Lung (tissue), 17 donors: ENCODE measurements at places on chromosomes 7 and 10. TPM values are rescaled to one million over a fixed set of nuclear protein-coding genes. Genes with fewer than 3 reads are reported as not detected.

DNA sequence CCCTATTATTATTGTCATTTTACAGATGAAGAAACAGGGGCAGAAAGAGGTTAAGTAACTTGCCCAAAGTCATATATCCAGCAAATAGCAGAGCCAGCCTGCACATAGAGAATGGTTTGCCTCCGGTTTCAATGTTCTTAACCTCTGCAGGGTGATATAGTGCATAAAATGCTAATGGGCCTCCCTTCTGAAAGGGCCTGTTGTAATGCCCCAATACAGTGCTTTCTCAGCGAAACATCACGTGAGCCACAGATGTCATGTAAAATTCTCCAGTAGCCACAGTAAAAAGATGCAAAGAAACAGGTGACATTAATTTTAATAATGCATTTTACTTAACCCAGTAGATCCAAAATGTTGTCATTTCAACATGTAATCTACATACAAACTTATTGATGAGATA lies 38.1 kb downstream of the LRGUK start:
- no peak overlapping the region for H3K4me3 ChIP-seq
- no peaks in the 10 kb centered on the region for H3K36me3 ChIP-seq
- no peak overlapping the region for H3K27ac ChIP-seq

- DNase-seq = no peak
- H3K27me3 ChIP-seq = no peaks in the 10 kb centered on the region
- H3K27ac ChIP-seq = no peak overlapping the region
- peaks cover 3% of the 10 kb centered on the region for H3K4me1 ChIP-seq
- H3K36me3 ChIP-seq = no peaks in the 10 kb centered on the region
Measured at GRCh38 chr10:75050149-75050919, 61.1 kb upstream of the SAMD8 start.

DNA sequence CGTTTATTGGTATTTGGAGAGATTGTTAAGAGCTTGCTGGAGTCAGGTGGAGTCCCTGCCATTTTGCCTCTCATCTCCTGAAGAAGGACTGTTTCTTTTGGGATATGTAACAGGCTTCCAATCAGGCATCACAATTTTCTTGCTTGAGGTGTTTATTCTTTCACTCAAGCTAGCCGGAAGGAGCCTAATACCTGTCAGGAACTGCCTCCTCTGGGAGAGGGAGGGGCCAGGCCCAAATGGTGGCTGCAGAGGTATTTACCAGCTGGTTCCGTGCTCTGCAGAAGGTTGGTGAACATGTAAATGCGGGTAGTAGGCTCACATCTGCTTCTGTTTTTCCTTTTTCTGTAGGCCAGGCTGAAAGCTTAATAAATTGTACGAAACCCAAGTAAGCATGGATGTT lies 114.0 kb downstream of the TCF7L2 start:
- no peak overlapping the region for H3K27ac ChIP-seq
- DNase-seq = no peak
- no peak overlapping the region for H3K4me3 ChIP-seq
- no peaks in the 10 kb centered on the region for H3K27me3 ChIP-seq

- no peak overlapping the region for H3K4me3 ChIP-seq
- no peaks in the 10 kb centered on the region for H3K36me3 ChIP-seq
- H3K27ac ChIP-seq = no peak overlapping the region
Measured at GRCh38 chr7:151895008-151895630, 18.2 kb upstream of the PRKAG2 start.

DNA sequence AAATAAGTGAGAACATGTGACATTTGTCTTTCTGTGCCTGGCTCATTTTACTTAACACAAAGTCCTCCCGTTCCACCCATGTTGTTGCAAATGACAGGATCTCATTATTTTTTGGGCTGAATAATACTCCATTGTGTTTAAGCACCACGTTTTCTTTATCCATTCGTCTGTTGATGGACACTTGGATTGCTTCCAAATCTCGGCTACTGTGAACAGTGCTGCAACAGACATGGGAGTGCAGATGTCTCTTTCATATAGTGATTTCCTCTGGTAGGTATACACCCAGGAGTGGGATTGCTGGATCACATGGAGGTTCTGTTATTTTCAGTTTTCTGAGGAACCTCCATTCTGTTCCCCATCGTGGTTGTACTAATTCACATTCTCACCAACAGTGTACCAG lies 264.4 kb upstream of the GALNT17 start:
- H3K27ac ChIP-seq = no peak overlapping the region
- H3K36me3 ChIP-seq = no peaks in the 10 kb centered on the region
- H3K27me3 ChIP-seq = no peaks in the 10 kb centered on the region
- no peak for DNase-seq
- no peaks in the 10 kb centered on the region for H3K4me1 ChIP-seq

DNA sequence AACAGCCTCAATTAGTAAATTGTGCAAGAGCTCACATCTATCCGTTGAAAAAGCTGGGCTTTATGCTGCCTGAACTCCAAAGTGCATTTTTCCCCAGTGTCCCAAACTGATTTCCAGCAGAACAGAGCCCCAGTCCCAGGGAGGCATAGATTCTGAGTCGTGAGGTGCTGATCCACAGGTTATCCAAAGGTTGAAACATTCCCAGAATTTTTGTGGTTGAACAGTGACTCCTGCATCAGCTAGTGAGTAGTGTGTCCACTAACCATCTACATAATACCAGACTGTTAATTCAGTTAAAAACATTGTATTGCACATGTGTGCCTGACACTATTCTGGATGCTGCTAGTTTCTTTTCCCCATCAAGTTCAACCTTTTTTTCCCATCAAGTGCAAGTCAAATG lies 761.5 kb downstream of the GATA3 start:
- H3K27me3 ChIP-seq = no peaks in the 10 kb centered on the region
- no peaks in the 10 kb centered on the region for H3K36me3 ChIP-seq
- H3K27ac ChIP-seq = no peak overlapping the region
- H3K4me3 ChIP-seq = no peak overlapping the region

- H3K27me3 ChIP-seq = no peaks in the 10 kb centered on the region
- DNase-seq = no peak
- peak overlapping the region; percentile 59 for H3K27ac ChIP-seq
- no peak overlapping the region for H3K4me3 ChIP-seq
- peaks cover 6% of the 10 kb centered on the region for H3K4me1 ChIP-seq
- H3K36me3 ChIP-seq = no peaks in the 10 kb centered on the region
Measured at GRCh38 chr10:16832351-16833080, 15.3 kb upstream of the RSU1 start.

DNA sequence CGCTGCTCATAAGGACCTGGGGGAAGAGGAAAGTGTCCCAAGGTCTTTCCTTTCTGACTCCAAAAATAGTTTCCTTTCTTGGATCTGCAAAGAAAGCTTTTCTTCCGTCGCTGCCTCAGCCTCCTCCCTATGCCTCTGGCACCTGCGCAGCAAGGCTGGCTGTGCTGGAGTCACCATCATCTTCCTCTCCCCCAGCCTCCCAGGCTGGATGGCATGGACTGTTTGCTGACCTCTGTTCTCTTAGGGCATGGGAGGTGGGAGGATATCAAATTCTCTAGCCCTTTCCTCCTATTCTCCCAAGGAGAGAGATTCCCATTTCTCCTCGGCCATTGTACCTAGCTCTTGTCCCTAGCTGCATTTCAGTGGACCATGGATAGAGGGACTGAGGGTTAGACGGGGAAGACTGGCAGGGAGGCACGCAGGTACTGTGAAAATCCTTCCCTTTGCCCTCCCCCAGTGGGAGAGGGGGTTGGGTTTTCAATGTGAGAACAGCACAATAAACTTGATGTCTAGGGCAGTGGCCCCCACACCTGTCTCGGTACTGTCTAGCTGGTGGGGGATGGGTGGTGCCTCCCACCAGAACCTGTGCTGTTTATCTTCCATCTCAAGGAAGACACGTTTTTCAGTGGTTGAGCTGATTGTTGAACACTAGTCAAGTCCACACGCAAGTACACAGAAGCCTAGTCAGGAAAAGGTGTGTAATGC lies 2.6 kb downstream of the PPP1R35 start:
- peaks cover 28% of the 10 kb centered on the region for H3K36me3 ChIP-seq
- H3K27me3 ChIP-seq = no peaks in the 10 kb centered on the region
- no peak for DNase-seq
- H3K4me3 ChIP-seq = no peak overlapping the region
- H3K27ac ChIP-seq = no peak overlapping the region

DNA sequence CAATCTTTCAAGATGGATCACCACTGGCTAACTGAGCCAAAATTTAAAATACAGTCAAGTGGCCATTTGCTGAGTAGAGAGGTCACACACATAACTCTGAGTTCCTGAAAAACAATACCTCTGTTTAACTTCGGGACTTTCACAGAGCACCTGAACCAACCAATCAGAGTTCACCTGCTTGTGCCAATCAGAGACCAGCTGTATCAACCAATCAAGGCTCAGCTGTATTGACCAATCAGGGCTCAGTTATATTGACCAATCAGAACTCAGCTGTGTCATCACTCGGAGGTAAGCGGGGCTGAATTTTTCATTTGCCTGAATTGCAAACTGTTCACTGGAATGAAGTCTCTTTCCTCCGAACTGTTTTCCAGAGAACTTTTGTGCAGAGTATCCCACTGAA lies 10.0 kb upstream of the CPXM2 start:
- no peak for DNase-seq
- H3K27me3 ChIP-seq = no peaks in the 10 kb centered on the region
- H3K36me3 ChIP-seq = no peaks in the 10 kb centered on the region
- no peak overlapping the region for H3K27ac ChIP-seq
- no peak overlapping the region for H3K4me3 ChIP-seq

DNA sequence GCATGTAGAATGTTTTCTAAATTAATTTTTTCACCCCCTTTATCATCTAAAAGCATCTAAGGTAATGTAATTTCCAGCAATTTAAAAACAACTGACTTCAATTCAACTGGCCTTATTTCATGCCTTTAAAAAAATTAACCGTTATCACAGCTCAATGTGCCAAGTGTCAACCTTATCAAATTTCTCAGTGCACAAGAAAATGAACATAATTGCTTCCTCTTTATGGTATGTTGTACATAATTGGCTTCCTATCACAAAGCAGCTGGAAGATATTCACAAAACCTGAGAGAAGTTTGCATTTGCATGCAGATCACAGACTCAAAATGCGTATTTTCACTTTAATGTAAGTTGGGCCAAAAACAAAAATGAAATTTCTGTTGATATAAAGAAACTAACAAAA lies 966.4 kb downstream of the GRM8 start:
- H3K27me3 ChIP-seq = no peaks in the 10 kb centered on the region
- no peaks in the 10 kb centered on the region for H3K36me3 ChIP-seq
- H3K4me1 ChIP-seq = no peaks in the 10 kb centered on the region
- no peak overlapping the region for H3K4me3 ChIP-seq
- no peak overlapping the region for H3K27ac ChIP-seq
- no peak for DNase-seq

- no peak overlapping the region for H3K4me3 ChIP-seq
- no peaks in the 10 kb centered on the region for H3K36me3 ChIP-seq
- DNase-seq = no peak
- no peaks in the 10 kb centered on the region for H3K27me3 ChIP-seq
- H3K4me1 ChIP-seq = no peaks in the 10 kb centered on the region
- no peak overlapping the region for H3K27ac ChIP-seq
Measured at GRCh38 chr7:12747687-12748306, 60.4 kb downstream of the ARL4A start.

GRCh38 chr7:112550468-112551060 lies 69.8 kb downstream of the LSMEM1 start:
- no peaks in the 10 kb centered on the region for H3K27me3 ChIP-seq
- DNase-seq = peak; percentile 66
- no peaks in the 10 kb centered on the region for H3K36me3 ChIP-seq
- no peak overlapping the region for H3K4me3 ChIP-seq

GRCh38 chr7:26451997-26452396 lies 160.3 kb downstream of the SNX10 start:
- H3K27me3 ChIP-seq = no peaks in the 10 kb centered on the region
- no peaks in the 10 kb centered on the region for H3K36me3 ChIP-seq
- H3K27ac ChIP-seq = no peak overlapping the region
- no peak overlapping the region for H3K4me3 ChIP-seq
- H3K4me1 ChIP-seq = no peaks in the 10 kb centered on the region

DNA sequence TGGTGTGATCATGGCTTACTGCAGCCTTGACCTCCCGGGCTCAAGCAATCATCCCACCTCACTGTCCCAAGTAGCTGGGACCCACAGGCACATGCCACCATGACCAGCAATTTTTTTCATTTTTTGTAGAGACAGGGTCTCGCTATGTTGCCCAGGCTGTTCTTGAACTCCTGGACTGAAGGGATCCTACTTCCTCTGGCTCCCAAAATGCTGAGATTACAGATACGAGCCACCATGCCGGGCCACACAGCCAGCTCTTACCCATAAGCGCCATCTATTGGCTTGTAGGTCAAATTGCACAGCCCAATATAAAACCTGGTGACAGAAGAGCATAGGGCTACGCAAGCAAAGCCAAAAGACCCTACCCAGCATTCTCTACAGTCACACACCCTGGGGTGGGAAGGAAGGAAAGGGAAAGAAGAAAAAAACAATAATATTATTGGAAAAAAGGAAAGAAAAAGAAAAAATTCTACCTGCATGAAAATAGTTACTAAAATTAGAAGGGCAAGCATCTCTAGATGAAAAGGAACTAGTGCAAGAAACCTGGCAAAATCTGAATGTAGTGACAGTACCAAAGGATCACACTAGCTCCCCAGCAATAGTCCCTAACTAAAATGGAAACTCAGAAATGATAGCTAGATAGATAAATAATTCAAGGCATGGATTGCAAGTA lies 29.4 kb upstream of the AMPH start:
- DNase-seq = no peak
- H3K27ac ChIP-seq = no peak overlapping the region
- H3K4me1 ChIP-seq = no peaks in the 10 kb centered on the region

- H3K27ac ChIP-seq = no peak overlapping the region
- no peaks in the 10 kb centered on the region for H3K4me1 ChIP-seq
- DNase-seq = no peak
- H3K27me3 ChIP-seq = no peaks in the 10 kb centered on the region
Measured at GRCh38 chr10:23543691-23544380, 105.0 kb downstream of the OTUD1 start.

DNA sequence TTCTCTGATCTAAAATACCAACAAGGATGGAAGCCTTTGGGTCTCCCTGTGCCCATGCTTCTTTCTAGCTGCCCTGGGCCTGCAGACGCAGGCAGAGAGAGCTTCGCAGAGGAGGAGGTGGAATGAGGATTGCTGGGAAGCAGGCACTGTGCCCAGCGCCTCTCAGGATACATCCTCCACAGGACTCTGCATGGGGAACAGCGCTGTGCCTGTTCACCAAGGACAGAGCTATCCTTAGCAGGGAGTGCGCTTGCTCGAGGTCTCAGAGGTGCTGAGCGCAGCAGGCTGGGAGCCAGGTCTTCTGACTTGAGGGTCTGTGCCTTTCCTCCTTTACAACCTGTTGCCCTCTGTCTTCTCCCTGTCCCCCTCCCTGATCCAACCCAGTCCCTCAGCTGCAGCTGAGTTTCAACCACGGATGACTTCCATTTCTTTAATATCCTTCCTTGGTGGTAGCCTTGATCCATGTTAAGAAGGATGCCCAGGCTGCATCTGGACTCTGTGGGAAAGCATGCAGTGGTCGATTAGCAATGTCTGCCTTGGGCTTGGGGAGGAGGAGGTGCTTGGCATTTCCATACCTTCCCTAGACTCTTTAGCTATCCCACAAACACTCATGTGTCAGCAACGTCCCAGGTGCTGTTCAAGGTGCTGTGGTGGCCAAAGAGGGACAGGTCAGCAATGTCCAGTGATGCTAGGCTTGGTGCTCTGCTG lies 219.6 kb upstream of the GPR26 start:
- no peaks in the 10 kb centered on the region for H3K4me1 ChIP-seq
- no peak overlapping the region for H3K4me3 ChIP-seq
- no peak for DNase-seq
- H3K27me3 ChIP-seq = peaks cover 20% of the 10 kb centered on the region

Gene PPP1R9A
- total RNA-seq = 59.1 TPM

Gene ASB10
- total RNA-seq = not detected

Gene GRM8
- 0.83 TPM for total RNA-seq

Gene DPY19L1
- 83.3 TPM for total RNA-seq

Gene CCT6A
- total RNA-seq = 88.1 TPM

Gene CALCR
- 0.12 TPM for total RNA-seq

Gene CALML5
- not detected for total RNA-seq

Gene GPR15LG
- total RNA-seq = not detected
